ELR (cell line): ENCODE measurements at places on chromosomes 3 and 15.
A peak's percentile ranks its signal among the peaks of the same experiment; 100 is the strongest.

DNA sequence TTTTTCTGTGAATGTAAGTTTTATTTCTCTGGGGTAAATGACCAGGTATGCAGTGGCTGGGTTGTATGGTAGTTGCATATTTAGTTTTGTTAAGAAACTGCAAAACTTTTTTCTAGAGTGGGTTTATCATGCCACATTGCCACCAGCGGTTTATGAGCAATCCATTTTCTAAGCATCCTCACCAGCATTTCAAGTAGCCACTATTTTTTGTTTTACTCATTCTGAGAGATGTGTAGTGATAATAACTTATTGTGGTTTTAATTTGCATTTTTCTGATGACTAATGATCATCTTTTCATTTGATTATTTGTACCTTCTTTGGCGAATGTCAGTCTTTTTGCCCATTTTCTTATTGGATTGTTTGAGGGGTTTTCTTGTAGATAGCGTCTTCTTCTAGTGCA is 56.2 kb downstream of the SPRED1 start:
- DNase-seq: peak; percentile 10

DNA sequence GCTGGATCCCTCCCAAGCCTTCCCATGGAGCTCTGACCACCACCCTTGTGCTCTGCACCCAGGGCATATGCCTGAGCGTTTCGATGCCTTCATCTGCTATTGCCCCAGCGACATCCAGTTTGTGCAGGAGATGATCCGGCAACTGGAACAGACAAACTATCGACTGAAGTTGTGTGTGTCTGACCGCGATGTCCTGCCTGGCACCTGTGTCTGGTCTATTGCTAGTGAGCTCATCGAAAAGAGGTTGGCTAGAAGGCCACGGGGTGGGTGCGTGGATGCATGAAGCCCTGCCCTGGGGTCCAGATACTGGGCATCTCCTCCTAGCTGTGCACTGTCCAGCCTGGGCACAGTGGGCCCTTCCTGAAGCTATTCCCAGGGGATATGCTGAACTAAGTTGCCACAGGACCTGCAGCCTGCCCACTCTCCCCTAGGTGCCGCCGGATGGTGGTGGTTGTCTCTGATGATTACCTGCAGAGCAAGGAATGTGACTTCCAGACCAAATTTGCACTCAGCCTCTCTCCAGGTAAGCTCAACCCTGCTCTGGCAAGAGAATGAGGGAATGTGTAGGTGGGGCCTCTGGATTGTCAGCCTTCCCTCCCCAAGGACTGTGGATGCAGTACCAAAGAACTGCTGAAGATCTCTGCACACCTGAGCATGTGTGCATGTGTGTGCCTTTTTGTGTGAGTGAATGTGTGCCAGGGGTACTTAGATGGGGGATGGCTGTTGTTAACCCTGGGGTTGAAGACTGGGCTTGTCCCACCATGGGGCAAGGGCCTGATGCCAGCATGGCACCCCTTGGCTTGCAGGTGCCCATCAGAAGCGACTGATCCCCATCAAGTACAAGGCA is 2.1 kb downstream of the MYD88 start:
- DNase-seq: no peak

- no peak for DNase-seq
These were observed 57.3 kb downstream of the GPR171 start for GRCh38 chr3:151145713-151146070.

- no peak for DNase-seq
These were observed 16.2 kb downstream of the PAK6 start for GRCh38 chr15:40255033-40255432.

GRCh38 chr3:81437683-81438082 is 323.8 kb downstream of the GBE1 start:
- DNase-seq: no peak

- peak; percentile 39 for DNase-seq
These were observed 80.0 kb upstream of the SPATA16 start for GRCh38 chr3:173221010-173221409.

- peak; percentile 82 for DNase-seq
These were observed 517.3 kb downstream of the MECOM start for GRCh38 chr3:169146179-169146665.

- no peak for DNase-seq
These were observed 22.6 kb upstream of the POMGNT2 start for GRCh38 chr3:43128464-43128863.

GRCh38 chr3:51646091-51646490 is 25.0 kb upstream of the TEX264 start:
- DNase-seq: no peak

- no peak for DNase-seq
These were observed 28.7 kb downstream of the DLEC1 start for GRCh38 chr3:38067508-38068233.

- no peak for DNase-seq
These were observed 99.1 kb downstream of the MESD start for GRCh38 chr15:80890341-80891005.

DNA sequence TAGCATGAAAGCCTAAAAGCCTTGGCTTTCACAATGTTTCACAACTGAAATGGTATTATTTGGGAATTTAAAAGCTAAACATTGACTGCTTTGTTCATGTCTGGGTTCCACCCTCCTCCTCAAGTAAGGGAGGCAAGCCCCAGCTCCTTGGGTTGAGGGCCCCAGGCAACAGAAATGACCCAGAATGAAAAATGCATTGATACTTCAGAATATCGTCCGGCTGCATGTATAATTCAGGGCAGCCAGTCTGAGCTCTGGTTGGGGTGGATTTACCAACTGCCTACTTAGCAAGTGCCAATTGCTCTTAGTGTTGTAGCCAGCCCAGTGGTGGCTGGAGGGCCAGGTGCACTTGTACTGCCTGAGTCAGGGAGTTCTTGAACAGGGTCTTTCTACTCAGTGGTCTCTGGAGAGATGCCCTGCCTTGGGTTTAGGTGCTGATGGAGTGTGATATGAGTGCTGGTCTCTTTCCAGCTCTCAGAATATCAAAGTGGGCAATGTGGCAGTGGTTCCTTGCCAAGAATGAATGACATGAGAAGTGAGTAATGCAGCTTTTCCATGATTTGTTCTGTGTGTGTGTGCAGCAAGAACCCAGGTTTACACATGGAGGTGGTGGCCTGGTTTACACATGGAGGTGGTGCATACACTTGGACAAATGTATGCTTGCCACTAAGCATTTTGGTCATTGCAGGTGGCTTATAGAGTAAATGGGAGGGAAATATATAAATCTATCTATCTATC is 40.9 kb upstream of the ADAMTSL3 start:
- no peak for DNase-seq

- DNase-seq: peak; percentile 82
These were observed 3.6 kb downstream of the GALNT15 start for GRCh38 chr3:16177962-16178627.

DNA sequence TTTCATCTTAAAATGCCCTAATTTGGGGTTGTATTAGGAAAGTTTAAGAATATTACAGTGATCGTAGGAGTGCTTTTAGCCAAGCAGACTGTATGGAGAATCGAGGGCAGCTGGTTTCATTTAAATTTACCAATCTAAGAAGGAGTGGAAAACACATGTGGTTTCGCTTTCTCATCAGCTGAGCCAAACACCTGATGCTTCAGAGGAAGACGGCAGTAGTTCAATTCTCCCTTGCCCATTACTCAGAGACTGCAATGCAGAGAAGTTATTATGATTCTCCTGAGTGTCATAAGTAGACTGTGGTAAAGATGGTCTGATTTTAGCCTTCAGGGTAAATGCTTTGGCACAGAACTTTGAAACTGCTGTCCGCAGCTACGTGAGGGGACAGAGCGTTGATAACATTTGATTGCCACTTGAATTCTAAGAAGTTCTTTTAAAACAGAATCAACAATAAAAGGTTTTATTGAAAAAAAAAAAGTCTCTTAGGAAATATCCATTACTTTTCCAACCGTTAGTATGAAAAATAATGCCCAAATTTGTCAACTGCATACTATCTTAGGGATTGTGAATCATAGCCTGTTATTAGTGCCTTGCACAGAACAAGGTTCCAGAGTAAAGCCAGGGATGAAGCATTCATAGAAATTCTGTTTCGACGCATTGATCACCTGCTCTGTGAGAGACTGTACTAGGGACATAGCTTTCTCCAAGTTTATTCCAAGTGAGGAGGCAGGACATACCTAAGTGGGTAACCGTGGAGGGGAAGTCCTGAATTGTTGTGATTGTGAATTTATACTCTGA is 25.6 kb downstream of the LYSMD4 start:
- peak; percentile 84 for DNase-seq

DNA sequence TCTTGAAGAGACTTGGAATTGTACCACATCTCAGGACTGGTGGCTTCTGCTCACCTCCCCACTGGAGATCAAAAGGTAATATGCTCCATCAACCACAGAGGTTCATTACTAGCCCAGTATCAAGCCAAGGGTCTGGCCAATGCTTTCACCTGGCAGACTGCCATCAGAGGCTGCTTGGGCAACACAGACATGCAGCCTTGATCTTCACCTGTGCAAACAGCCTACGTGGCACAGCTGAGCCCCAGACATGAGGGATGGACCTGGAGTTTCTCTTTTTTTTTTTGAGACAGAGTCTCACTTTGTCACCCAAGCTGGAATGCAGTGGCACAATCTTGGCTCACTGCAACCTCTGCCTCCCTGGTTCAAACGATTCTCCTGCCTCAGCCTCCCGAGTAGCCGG is 105.6 kb upstream of the HES1 start:
- DNase-seq: no peak

GRCh38 chr3:16127249-16127648 is 47.2 kb upstream of the GALNT15 start:
- no peak for DNase-seq

- DNase-seq: no peak
These were observed 143.4 kb downstream of the PDCD6IP start for GRCh38 chr3:33941804-33942203.

GRCh38 chr15:92451225-92451825 is 57.6 kb downstream of the ST8SIA2 start:
- DNase-seq: peak; percentile 20

GRCh38 chr15:66795851-66796250 is 93.8 kb downstream of the SMAD6 start:
- no peak for DNase-seq

GRCh38 chr15:92617549-92618520 is 37.7 kb downstream of the FAM174B start:
- no peak for DNase-seq
